ENCODE measurements at places on chromosomes 4 and X.
A peak's percentile ranks its signal among the peaks of the same experiment; 100 is the strongest.

DNA sequence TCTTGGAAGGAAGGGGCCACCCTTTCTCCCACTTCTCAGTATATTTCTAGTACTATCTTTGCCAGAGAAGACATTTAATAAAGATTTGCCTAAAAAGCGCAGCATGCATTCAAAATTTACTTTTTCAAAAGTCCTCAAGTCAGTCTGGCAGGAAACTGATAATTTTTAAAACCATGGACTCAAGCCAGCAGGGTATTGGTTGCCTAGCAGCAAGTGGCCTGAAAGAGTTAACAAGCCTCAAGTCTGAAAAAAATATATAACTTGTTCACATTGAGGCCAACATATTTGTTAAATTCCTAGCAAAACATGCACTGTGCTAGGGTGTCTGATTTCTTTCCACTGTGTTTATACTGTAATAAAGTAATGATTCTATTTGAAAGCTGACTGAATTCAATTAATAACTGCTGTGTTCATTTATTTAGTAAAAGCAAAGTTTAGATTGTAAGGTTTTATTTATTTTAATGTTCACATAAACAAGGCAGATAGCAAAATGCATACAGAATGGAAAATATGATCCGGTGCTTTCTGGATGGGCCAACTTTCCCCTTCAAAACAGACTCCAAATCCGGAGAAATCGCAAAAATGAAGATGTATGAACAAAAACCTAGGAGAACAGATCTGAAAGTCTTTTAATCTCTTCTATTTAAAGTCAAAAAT, 218.5 kb upstream of the FGF13 start:
- no peak for DNase-seq

DNA sequence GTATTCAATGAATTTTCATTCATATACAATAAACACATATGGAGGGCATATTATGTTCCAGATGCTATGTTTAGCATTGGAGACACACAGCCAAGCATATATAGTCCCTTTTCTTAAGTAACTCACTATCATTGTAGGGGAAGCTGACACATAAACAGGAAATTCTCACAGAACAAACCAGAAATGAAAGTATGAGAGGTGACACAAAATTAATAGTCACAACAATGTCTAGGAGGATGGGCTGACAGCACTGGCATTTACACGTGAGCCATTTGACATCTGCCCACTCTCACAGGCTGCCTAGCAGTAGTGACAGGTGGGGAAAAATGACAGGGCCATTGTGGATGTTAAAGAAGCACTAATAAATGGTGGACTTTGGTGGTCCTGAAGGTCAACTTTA, 2.6 kb upstream of the CNOT6L start:
- DNase-seq = peak; percentile 48

GRCh38 chrX:69535661-69536060, 31.5 kb downstream of the NALF2 start:
- DNase-seq = no peak

- no peak for DNase-seq
Measured at GRCh38 chr4:176259330-176260090, 9.5 kb downstream of the ASB5 start.

DNA sequence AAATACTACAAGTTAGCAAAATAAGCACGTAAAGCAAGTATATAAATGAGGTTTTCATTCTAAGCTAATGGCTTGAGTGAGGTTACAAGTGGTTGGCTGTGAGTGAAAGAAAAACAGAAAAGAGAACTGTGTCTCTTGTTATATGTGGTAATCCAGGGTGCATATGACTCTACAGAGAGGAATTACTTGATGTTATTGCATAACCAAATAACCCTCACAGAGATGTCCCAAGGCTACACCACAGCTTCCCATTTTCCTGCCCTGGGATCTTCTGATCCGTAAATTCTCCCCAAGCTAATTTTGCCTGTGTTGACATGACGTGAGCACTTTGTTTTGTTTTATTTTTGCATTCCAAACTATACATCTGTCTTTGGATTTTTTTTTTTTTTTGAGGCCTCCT, 470.0 kb upstream of the INTU start:
- no peak for DNase-seq

DNA sequence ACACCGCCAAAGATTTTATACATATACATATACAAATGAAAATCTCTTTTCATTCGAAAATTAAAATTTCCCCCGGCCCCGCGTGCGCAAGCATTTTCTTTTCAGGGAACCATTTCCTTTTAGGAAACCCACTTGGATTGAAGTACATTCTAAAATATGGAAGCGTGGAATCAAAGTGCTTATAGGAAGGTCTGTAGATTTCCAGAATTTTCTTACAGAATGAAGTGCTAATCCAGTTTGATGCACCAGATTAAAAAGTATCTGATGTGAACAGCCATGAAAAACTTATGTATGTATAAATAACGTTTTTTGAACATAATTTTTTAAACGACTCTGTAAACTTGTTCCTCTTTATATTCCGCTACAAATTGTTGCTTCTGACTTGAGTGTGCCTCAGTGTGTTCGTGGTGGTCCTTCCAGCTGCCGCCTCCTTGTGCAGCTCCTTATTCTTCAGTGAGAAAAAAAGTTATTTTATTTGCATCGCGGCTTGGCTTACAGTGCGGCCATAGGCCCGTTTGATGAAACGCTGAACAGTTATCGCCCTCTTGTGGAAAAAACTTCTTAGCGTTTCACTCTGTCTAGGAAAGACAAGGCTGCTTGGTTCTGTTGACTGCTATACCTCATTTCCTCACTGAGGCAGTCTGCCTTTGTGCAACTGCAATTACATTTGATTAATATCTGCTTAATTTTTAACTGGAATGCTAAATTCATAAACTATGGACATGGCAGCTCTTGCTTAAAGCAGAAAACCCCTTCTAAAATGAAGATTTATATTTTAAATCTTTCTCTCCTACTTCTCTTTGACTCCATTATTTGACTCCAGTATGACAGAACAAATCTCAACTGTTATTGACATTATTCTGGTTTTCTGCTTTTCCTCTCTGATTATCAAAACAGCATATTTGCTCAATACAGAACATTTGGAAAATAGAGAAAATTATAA, 4.7 kb upstream of the NKX6-1 start:
- no peak for DNase-seq

DNA sequence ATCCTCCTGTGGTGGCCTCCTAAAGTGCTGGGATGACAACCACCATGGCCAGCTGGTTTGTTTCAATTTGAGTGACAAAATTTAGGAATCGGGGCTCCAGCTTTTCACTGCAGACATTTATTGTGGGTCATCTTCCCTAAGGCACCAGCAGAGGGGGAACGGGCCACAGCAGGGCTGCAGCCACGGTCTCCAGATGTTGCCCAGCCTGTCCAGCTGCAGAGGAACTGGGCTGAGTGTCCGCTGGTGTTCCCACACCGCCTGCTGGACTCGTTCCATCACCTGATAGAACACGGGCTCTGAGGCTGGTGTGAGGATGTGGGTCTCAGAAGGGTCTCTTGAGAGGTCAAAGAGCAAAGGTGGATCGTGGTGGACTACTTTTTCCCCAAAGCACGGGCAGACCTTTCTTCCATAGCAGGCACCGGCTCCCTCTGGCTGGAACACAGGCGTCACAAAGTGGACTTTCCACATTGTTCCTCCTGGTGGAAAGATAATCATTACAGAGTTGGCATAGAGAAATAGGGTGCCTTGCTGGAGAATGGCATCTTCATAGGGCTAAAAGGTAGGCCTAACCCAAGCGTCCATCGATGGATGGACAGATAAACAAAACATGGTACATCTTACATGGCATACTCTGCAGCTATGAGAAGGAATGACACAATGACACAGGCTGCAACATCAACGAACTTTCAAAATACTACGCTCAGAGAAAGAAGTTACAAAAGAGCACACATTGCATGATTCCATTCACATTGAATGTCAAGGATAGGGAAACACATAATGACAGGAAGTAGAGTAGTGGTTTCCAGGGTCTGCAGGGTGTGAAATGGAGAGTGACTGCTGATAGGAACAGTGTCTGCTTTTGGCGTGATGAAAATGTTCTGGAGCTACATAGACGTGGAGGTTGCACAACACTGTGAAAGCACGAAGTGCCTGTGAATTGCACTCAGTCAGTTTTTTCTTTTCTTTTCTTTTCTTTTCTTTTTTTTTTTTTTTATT, 5.9 kb upstream of the ARSD start:
- no peak for DNase-seq

DNA sequence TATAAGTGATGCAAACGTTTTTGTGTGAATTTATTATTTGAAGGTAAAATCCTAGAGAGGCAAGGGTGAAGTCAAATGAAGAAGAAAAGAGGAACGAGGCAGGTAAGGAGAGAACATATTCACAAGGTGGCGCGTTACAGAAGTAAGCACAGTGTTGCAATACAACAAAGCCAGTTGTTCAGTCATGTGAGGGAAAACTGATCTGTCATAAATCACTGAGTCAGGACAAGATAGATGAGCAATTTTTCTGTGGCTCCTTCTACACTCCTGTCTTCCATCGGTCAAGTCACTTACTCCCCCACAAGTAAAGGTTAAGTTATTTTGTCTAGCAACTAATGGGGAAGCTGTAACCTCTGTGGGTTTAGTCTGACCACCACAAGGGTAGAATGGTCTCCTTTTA, 203.0 kb upstream of the GK2 start:
- no peak for DNase-seq

DNA sequence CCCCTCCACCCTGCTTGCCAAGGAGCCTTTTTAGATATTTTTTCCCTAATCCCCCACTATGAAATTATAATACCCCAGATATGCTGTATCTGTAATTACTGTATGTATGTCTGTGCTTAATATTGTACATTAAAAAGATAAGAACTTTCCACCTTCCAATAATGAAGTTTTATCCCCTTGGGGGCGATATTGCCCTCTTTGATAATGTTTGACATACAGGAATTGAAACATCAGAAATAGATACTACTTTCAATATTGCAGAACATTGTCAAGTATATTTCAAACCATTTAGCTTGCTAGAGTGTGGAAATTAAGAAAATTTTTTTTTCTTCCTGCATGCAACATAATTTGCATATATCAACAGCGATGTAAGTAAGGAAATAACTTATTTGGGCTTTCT, 58.9 kb downstream of the NAF1 start:
- no peak for DNase-seq

- no peak for DNase-seq
Measured at GRCh38 chr4:24736066-24736465, 59.3 kb upstream of the SOD3 start.

GRCh38 chr4:173420324-173420752, 21.4 kb upstream of the SCRG1 start:
- DNase-seq = no peak

DNA sequence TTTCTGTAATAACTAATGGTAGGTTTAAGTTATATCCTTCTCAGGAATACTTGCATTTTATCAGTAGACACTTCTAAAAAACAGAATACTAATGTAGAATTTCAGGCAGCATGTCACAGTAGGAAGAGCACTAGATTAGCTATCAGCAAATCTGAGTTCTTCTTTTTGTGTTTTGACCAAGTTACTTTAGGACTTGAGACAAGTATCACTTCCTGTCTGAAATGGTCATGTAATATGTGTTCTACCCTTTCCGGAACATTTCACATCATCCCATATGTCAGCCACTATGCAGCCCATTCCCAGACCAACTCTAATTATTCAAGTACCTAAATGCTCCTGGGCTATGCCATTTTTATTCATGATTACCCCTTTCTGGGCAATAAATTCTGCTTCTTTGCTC, 401.8 kb upstream of the RPS6KA3 start:
- DNase-seq = no peak

DNA sequence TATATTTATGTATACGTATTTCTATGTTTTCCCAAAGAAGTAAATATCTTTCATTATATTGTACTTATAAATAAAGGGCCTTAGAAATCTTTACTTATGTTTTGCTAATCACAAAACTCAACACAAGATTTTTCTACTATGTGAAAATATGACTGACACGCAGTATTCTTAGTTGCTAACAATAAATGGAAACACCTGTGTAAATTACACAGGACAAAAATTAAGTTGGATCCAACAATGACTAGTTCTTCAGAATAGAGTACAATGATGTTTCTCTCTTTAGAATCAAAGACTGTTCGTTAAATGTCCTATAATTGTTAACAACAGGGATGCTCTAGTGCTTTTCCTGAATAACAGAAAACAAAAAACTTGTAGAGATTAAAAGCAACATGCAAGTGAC, 96.1 kb downstream of the PPP3CA start:
- no peak for DNase-seq

- DNase-seq = no peak
Measured at GRCh38 chr4:8838961-8839431, 32.6 kb downstream of the HMX1 start.

DNA sequence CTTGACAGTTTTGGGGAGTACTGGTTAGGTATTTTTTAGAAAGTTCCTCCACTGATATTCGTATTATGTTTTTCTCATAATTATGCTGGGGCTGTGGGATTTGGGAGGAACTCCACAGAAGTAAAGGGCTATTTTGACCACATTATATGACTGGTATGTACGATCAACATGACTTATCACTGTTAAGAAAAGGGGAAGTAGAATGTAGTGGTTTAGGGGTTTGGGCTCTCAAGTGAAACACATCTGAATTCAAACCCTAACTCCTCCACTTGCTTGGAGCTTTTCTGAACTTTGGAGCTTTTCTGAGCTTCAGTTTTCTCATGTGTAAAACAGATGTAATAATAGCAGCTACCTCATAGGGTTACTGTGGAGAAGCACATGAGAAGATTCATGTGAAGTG, 96.4 kb upstream of the C1GALT1C1 start:
- no peak for DNase-seq

GRCh38 chrX:72052415-72053090, 79.2 kb downstream of the RTL5 start:
- no peak for DNase-seq
